Stomach (tissue), 19 donors: ENCODE measurements at places on chromosomes 1 and 21. TPM values are rescaled to one million over a fixed set of nuclear protein-coding genes. Genes with fewer than 3 reads are reported as not detected.

GPR153 gene
- 3.6 TPM for total RNA-seq

- no peaks in the 10 kb centered on the region for H3K4me1 ChIP-seq
- H3K4me3 ChIP-seq, result no peak overlapping the region
- H3K27me3 ChIP-seq, result no peaks in the 10 kb centered on the region
These were observed 123.4 kb downstream of the ATP6V1G3 start for GRCh38 chr1:198417039-198417438.

DNA sequence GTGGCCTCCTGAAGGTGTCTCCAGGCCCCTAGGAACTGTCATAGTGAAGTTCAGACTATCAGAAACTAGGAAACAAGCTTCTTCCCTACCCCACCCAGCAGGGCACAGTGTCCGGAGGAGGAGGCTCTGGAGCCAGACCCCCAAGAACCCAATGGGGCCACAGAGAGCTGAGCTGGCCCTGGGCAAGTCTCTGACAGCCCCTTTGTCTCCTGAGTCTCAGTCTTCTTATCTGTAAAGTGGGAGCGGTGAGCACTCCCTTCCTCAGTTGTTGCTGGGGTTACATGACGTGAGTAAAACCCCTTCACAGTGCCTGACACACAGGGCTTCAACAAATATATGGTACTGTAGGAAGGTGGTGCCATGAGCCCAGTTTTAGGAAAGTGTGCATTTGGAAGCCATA, 675.8 kb downstream of the MATN1 start:
- H3K27me3 ChIP-seq, result peaks cover 68% of the 10 kb centered on the region
- H3K4me1 ChIP-seq, result no peaks in the 10 kb centered on the region
- no peak for DNase-seq
- no peaks in the 10 kb centered on the region for H3K36me3 ChIP-seq
- no peak overlapping the region for H3K4me3 ChIP-seq
- H3K27ac ChIP-seq, result no peak overlapping the region

DNA sequence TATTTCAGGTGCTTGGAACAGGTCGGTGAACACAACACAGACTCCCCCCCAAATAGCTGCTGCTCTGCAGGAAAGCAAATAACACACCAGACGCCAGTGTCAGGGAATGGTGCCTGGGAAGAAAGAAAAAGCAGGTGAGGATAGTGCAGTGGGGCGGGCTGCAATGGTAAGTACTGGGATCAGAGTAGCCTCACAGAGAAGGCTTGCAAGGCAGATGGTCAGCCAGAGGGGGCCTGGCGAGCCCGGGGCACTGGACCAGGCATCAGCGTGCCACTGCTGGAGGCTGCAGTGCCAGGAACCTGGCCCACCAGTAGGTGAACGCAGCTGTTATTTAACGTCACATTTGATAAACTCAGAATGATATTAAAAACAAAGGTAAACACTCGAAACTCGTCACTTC, 60.0 kb downstream of the POFUT2 start:
- H3K4me1 ChIP-seq, result peaks cover 16% of the 10 kb centered on the region
- H3K27me3 ChIP-seq, result no peaks in the 10 kb centered on the region
- H3K4me3 ChIP-seq, result no peak overlapping the region
- DNase-seq, result no peak
- H3K36me3 ChIP-seq, result peaks cover 2% of the 10 kb centered on the region
- no peak overlapping the region for H3K27ac ChIP-seq

DNA sequence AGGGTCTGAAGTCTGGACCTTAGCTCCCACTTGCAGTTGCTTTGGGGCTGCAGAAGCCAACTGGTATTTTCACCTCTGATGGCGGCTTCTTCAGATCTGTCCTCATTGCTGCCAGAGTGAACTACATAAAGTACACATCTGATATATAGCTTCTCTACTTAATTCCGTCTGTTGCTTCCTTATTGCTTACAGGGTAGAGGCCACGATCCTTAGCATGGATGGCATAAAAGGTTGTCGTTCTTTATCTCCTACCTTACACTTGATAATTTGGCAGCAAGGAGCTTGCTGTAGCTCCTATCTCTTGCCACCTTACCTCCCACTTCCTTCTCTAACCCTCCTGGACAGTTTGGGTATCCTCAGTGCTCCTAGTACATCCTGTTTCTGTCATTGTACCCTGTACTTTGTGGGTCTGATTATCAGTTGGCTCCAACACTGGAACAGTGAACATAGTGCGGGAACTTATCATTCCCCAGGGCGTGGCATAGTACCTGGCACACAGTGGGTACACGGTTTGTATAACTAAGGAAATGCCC, 30.9 kb upstream of the NBL1 start:
- no peak overlapping the region for H3K4me3 ChIP-seq
- H3K4me1 ChIP-seq, result peaks cover 19% of the 10 kb centered on the region
- no peaks in the 10 kb centered on the region for H3K27me3 ChIP-seq
- H3K36me3 ChIP-seq, result peaks cover 13% of the 10 kb centered on the region
- DNase-seq, result peak; percentile 17
- no peak overlapping the region for H3K27ac ChIP-seq

- H3K4me3 ChIP-seq, result no peak overlapping the region
- no peaks in the 10 kb centered on the region for H3K27me3 ChIP-seq
- no peaks in the 10 kb centered on the region for H3K4me1 ChIP-seq
- H3K27ac ChIP-seq, result no peak overlapping the region
- DNase-seq, result no peak
These were observed 203.6 kb downstream of the TRABD2B start for GRCh38 chr1:47793563-47793962.

GRCh38 chr1:109630898-109631512, 11.4 kb downstream of the AMPD2 start:
- peak overlapping the region; percentile 78 for H3K27ac ChIP-seq
- H3K4me3 ChIP-seq, result no peak overlapping the region
- H3K27me3 ChIP-seq, result no peaks in the 10 kb centered on the region
- peaks cover 54% of the 10 kb centered on the region for H3K36me3 ChIP-seq
- H3K4me1 ChIP-seq, result peaks cover 6% of the 10 kb centered on the region
